ENCODE measurements at places on chromosomes 3 and 15. TPM values are rescaled to one million over a fixed set of nuclear protein-coding genes. Genes with fewer than 3 reads are reported as not detected.

Gene ACKR4
- total RNA-seq: 0.22 TPM

Gene DUOX1
- not detected for total RNA-seq

Gene TRIM71
- 117 TPM for total RNA-seq

Gene A4GNT
- not detected for total RNA-seq

Gene AMT
- total RNA-seq: 12.4 TPM

Gene HRG
- not detected for total RNA-seq

Gene ROPN1B
- total RNA-seq: not detected

Gene LRTM1
- total RNA-seq: not detected

Gene SCN11A
- total RNA-seq: 0.78 TPM

Gene LRRC58
- total RNA-seq: 5.8 TPM

Gene CNTN3
- 2.2 TPM for total RNA-seq

Gene SPATA12
- not detected for total RNA-seq
